NCI-H2081 treated with DMSO at 0.1 percent for 48 hours (cell line): ENCODE measurements at places on chromosomes 2 and 18.

DNA sequence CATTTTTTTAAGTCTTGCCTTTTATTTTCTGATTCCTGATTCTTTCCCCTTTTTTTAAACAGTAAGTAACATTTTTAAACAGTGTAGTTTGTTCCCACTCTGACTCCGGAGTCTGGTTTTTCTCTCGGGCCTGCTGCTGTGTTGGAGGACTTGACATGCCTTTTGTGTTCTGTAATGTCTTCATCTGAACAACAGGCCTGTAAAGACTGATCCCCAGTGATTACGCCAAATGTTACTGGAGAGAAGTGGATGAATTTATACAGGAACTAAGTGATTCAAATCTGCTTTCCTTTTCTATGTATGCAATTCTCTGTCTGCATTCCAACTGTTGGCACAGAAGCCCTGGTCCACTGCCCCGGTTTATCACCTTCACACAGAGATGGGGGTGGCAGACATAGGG lies 54.3 kb upstream of the RMDN2 start:
- no peak for DNase-seq

DNA sequence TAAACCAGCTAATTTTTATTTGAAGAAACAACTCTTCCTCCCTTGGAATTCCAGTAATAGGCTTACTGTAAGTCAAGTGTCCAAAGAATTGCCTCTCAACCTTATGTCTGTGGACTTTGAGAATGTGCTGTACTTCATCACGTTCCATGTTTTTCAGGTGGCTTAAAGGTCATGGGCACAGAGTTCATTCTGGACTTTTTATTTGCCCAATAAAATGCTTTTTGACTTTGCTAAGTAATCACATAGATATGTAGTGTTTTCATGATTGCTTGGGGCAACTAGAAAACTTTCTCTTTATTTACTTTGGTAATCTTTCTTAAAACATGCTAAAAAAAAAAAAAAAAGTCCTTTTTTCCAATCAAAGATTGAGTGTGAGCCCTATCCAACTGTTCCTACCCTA lies 10.4 kb upstream of the DNAH7 start:
- no peak for DNase-seq

DNA sequence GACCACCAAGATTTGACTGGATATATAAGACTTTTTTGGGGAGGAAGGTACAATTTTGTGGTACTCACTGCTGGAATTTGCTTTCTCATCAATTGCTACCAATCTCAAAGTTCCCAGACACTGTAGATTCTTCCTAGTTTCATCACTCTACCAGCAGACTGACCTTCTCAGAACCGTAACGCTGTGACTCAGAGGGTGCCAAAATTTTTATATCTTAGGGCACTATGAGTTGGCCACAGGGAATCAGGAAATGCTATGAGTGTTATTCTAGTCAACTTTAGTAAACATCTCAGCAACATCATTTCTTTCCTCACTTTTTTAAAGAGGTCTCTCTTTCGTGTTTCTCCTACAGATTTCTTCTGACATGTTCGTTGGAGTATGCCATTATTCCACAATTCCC lies 499.0 kb downstream of the TMX3 start:
- DNase-seq = no peak

DNA sequence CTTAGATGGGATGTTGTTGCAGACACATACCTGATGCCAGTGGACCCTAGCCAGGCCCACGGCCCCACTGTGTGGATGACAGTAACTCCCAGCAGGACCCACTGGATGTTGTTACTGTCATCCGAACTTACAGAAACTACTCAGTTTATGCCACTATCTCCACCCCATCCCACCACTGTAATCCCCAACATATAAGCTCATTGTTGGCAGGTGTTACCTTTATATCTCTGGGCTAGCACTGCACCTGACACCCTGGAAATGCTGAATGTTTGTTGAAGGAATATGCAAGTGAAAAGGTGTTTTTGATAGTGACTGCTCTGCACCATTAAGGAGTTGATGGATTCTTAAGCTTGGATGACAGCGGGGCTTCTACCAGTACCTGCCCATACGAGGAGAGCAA lies 133.5 kb upstream of the ASB18 start:
- DNase-seq = no peak

GRCh38 chr2:12807907-12808810 lies 91.4 kb downstream of the TRIB2 start:
- DNase-seq = no peak

- DNase-seq = no peak
Observed at GRCh38 chr18:41504316-41504715, 450.7 kb upstream of the PIK3C3 start.

- DNase-seq = no peak
Observed at GRCh38 chr2:138707392-138708074, 72.7 kb downstream of the NXPH2 start.

DNA sequence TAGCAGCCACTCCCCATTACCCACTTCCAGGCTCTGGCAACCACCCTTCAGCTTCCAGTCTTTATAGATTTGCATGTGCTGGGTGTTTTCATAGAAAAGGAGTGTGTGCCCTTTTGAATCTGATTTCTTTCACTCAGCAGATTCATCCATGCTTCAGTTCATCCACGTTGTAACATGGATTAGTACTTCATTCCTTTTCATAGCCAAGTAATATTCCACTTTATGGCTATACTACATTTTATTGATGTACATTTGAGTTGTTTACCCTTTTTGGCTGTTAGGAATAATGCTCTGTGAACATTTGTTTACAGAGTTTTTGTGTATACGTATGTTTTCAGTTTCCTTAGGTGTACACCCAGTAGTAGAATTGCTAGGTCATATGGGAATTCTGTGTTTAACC lies 205.5 kb upstream of the RAB12 start:
- DNase-seq = no peak

DNA sequence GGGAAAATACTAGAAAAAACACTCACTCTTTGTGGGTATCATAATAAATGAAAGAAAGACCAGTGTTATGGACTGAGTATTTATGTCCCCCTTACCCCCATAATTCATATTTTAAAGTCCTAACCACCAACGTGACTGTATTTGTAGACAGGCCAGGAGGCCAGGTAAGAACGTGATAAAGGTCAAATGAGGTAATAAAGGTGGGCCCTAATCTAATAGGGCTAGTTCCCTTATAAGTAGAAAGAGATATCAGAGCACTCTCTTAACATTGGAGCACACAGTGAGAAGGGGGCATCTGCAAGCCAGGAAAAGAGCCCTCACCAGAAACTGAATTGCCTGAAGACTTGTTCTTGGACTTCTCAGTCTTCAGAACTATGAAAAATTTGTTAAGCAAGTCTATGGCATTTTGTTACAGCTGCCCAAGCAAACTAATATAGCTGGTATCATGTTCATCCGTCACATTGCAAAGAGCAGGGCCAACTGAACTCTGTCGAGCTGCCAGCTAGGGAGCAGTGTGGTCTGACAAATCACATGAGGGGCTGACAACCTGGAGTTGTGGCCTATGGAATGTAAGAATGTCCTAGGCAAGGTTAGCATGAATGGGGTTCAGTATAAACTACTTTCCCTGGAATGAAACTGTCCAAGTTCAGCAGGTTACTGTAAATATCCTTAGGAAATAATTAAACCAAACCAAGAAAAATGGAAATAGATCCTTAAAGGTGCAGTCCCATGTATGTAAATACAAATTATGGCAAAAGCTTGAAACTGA lies 280.9 kb downstream of the ZNF385B start:
- DNase-seq = no peak

DNA sequence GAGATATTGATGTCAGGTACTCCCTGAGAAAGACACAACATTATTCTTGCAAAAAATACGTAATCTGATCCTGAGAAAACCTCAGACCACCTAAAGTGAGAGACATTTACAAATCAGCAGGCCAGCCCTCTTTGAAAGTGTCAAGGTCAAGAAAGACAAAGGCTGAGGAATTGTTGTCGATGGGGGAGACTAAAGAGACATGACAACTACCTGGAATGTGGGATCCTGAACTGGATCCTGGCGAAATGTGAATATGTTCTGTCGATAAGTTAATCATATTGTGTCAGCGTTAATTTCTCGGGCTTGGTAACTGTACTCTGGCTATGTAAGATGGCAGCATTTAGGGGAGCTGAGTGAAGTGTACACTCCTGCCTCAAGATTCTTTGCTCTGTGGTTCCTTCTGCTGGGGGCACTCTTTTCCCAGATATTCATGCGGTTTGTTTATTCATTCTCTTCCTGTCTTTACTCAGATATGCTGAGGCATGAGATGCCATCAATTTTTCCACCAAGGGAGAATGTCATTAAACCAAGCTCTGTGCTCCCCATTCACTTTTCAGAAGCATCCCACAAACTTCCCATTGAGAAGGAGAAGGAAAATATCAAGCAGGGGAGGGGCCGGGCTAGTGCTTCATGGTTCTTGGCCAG lies 154.9 kb downstream of the CAPN13 start:
- DNase-seq = no peak

GRCh38 chr18:36296650-36297416 lies 680 bp upstream of the FHOD3 start:
- no peak for DNase-seq

DNA sequence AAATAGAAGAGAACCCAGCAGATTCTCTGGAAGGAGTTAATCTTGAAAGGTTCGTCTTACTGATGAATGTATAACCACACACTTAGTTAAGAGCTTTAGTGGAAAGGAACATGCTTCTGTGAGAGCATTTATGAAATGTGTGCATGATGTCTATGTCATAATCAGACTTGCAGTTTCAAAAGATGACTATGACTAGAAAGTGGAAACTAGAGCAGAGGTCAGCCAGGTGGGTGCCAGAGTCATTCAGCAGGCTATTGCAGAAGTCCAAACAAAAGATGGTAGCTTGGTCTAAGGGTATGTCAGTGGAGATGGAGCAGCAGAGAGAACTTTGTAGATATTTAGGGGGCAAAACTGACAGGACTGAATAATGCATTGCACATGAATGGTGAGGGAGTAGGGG lies 825.8 kb downstream of the DCC start:
- DNase-seq = no peak

DNA sequence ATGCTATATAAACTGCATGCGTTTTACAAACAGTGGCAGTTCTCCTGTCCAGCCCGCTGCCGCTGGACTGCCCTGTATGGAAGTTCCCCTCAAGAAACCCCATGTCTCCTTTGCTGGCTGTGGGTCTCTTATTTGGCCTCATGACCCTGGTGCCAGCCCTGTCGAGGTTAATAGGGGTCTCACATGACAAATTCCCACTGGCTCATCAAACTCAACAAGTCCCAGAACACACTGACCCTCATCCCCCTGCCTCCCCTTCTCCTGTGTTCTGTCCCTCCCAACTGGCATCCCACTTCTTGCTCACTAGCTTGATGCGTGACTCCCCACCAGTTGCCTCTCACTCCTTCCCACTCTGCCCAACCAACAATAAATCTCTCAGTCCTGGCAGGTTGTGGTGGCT lies 137.6 kb upstream of the HS6ST1 start:
- no peak for DNase-seq

DNA sequence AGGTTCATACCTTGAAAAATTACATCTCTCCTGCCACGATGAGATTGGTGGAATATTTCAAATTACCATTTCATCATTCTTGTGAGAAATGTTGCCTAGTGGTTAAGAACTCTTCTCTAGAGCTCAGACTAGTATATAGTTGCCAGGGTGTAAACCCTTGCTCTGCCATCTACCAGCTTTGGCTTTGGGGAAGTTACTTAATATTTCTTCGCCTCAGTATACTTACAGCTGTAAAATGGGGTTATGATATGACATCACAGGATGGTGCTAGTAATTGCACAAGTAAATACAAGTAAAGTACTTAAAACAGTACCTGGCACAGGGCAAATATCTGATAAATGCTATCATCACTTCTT lies 1.5 kb downstream of the SPOPL start:
- DNase-seq = no peak

DNA sequence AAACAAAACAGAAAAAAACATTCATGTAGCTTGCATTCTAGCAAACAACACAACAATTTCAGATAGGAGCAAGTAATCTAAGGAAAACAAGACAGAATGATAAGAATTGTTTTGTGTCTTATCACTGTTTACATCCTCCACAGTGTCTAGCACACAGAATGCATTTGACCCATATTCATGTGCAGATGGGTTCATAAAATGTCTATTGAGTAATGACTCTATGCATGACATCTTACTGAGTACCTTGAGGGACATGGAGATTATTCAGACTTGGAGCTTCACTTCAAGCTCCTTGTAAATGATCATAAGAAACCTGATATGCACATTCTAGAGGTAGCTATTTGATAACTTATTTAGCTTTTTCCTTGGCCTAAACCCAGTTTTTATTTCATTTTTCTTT lies 69.0 kb downstream of the DTNA start:
- no peak for DNase-seq

DNA sequence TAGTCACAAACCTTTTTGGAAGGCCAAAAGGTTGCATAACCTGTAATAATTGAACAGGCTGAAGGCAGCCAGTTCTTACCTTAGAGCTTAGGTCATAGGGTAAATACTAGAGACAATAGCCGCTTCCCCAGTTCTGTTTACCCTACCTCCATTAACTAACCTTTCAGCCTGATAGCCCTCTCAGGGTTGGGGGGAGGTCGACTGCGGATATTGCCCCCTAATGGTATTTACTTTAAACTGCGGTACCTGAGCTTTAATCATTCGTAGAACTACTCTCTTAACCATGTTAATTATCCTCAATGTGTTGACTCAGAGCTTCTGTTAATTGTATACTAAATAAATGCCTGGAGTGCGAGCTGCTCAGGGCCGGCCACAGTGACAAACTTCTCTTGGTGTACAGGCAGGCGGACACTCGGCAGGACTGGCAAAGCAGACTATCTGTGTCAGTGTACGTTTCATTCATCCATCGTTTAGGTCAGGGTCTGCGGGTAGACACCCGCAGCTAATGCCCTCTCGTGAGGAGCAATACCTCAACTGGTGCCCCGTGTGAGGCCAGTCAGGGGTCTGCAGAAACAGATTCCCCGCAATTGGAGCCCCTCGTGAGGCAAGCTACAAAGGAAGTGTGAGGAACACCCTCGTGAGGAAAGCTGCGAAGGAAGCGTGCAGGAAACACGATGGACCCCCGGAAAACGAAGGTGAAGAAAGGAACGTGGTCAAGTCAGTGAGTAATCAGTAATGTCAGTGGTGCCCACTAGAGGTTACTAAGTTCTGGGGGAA lies 115.3 kb upstream of the SCN7A start:
- no peak for DNase-seq

GRCh38 chr2:13193900-13194299 lies 477.2 kb downstream of the TRIB2 start:
- peak; percentile 9 for DNase-seq

DNA sequence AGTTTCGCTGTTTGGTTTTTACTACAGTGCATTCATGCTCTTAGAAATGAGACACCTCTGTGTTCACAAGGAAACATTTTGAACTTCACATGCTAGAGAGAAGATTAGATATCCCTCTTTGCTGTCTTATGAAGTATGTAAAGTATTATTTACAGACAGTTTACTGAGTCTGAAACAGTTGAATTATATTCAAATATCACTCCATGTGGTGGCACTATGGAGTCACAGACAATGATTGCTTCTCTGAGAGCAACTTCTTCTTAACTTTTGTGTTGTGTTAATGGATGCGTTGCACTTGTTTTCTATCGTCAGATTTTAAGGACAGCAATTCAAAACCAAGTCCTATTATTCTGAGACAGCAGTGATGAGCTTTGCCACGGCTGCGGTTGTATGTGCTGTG lies 823.6 kb downstream of the GALR1 start:
- DNase-seq = no peak
